Posterior vena cava (tissue), 2 donors: ENCODE measurements at places on chromosomes 3 and 15. TPM values are rescaled to one million over a fixed set of nuclear protein-coding genes. Genes with fewer than 3 reads are reported as not detected.

DNA sequence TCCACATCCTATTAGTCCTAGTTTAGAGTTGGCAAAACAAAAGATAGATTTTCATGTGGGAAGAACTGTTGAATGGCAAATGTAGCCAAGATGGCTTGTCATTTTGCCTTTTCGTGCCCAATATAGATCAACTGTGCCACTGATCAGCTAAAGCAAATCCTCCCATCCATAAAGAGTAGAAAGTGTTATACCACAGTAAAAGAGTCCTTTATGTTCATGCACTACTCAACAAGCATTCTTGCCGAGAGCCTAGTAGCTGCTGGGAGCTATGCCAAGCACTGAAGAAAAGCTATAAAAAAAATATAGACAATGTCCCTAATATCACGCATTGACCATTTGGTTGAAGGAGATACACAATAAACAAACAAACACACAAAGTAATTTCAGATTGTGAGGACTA is 225.2 kb downstream of the KCNMB2 start:
- no peak for DNase-seq

Gene MAP1A
- total RNA-seq = 67.7 TPM

GRCh38 chr3:152026033-152026556 is 152.7 kb downstream of the SUCNR1 start:
- DNase-seq = no peak

- DNase-seq = no peak
These were observed 7.8 kb upstream of the AEN start for GRCh38 chr15:88613074-88613944.

DNA sequence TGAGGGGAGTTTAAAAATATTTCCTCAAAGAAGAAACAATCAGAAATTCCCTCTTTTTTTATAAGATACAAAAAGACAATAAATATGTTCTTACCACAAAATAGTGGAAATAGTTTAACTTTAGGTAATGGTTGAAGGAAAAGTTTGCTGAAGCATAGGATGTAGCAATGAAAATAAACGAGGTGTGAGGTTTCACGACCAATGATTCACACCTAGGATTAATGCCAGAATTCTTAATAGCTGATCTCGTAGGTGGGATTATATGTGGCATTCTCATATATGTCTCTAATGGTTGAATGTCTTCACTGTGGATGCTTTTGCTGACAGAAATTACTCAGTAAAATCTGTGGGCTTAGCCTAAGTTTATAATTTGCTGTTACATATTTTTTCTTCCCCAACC is 467.7 kb downstream of the FGF12 start:
- no peak for DNase-seq

Gene LINGO1
- total RNA-seq = 1.9 TPM

Gene CCDC12
- total RNA-seq = 26.0 TPM

GRCh38 chr3:184586851-184587250 is 25.3 kb downstream of the EPHB3 start:
- no peak for DNase-seq

DNA sequence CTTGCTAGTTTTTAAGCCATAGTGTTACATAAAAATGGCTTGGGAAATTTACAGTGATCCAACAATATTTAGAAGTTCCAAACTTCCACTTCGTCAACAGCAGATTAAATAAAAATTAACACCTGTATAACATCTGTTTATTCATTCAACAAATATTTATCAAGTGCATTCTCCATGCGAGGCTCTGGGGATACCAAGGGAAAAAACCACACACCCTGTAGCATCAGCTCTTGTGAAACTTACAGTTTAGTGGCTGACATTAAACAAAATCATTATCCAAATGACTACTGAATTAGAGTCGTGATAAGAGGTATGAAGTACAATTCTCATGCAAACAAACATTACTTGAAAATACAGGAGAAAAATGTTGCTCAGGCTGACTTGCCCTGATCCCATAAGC is 122.9 kb downstream of the DLG1 start:
- no peak for DNase-seq

DNA sequence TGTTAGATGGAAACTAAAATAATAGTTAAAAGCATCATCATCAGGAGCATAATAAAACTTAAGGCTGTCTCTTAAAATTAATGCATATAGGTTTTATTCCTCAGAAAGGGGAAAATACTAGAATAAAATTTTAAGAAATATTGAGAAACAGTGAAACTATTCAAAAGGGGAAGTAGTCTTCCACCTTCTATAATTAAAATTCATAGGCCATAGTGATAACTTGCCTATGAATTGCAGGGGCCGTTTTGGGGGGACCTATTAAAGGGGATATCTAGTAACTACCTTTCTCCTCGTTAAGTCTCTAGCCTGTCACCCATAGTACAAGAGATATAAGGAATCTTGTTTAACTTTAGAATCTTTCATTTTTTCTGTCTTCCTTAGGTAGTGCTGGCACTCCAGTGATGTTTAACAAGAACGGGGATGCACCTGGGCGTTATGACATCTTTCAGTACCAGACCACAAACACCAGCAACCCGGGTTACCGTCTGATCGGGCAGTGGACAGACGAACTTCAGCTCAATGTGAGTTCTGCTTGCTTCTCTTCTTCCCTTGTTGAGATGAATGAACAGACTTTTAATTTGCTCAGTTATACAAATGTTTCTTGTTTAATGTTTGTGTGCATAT is 600.4 kb downstream of the GRM7 start:
- no peak for DNase-seq

DNA sequence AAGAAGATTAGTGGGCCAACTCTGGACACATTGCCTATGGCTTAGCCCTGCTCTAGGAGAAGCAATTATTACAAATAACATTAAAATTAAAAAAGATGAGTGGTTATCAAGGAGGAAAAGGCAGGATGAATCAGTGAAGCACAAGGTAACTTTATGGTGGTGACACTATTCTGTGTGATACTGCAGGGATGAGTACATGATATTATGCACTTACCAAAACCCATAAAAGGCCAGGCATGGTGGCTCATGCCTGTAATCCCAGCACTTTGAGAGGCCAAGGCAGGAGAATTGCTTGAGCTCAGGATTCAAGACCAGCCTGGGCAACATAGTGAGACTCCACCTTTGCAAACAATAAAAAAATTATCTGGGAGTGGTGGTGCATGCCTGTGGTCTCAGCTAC is 344.3 kb upstream of the CDIN1 start:
- DNase-seq = no peak

- no peak for DNase-seq
These were observed 14.5 kb upstream of the TM4SF1 start for GRCh38 chr3:149391960-149392359.

Gene PARP6
- 37.6 TPM for total RNA-seq

- DNase-seq = no peak
These were observed 9.6 kb upstream of the BTLA start for GRCh38 chr3:112508860-112509259.

DNA sequence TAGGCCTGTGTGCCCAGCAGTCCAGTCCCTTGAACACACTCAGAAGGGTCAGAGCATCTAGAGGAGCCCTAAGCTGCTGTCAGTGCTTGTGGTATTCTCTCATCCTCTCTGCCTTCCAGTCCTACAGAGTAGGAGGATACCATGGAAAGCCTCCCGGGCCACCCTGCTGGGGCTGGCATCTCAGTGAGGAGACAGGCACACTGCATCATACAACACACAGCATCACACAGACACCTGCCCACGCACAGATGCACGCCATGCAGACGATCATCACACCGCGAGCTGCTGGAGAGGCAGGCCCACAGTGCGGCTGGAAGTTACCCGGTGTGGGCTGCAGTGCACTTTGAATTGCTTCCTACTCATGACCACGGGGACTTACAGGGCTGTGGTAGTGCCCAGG is 15.2 kb downstream of the GABRA5 start:
- DNase-seq = no peak

DNA sequence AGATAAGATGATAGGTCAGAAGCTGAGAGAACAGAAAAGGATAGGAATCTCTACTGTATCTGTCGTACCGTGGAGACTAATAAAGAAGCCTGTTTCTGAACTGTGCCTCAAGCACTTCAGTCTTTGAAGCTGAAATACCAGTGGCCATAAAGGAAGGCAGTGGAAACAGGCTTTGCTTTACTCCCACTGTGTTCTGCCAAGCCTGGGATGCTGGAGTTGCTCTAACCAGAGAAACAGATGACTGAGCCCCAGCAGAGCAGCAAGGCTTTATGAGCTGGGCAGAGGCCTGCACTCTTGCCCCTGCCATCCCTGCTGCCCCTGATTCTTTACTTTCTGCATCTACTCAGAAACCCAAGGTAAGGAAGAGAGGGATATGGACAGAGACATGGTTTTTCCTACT is 89.4 kb downstream of the PDE8A start:
- DNase-seq = no peak

Gene SCAMP5
- 2.4 TPM for total RNA-seq

Gene EPB42
- total RNA-seq = 0.43 TPM

- no peak for DNase-seq
These were observed 68.5 kb downstream of the FMN1 start for GRCh38 chr15:33125894-33126537.

Gene RARB
- total RNA-seq = 8.9 TPM

DNA sequence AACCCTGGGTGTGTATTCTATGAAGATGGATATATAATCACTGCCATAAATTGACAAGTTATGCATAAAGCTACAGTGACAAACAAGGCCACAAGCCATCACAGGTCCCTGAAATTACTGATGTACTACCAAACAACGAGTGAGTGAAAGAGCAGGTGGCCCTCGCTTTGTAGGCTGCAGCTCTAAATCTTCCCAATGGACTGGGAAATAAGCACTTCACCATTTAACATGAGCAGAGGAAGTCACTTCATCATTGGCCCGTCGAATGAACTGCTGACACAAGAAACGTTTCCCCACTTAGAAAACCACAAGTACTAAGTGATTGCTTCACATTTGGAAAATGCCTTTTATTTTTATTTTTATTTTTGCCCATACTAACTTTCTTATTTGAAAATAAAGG is 218.0 kb downstream of the ZNF385D start:
- DNase-seq = no peak

GRCh38 chr15:74320352-74321247 is 46.8 kb downstream of the CYP11A1 start:
- no peak for DNase-seq

DNA sequence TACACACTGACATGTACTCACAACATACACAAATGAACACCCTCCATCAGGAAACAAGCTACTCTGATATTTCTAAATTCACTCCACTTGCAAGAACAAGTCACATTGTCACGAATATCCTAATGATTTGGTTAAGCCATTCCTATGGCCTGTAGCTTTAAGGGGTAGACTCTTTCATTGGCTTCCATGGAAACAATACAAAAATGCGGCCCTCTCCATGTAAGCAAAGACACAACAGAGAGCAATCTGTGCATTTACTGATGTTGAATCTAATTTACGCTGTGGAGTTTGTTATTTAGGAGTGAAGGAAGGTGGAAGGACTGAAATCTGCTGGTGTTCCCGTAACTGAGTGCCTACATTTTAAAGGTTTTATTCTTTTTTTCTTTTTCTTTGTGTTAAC is 114.5 kb downstream of the FMN1 start:
- no peak for DNase-seq

- no peak for DNase-seq
These were observed 37.1 kb upstream of the CCK start for GRCh38 chr3:42302924-42303634.

Gene AQP9
- total RNA-seq = 6.6 TPM

Gene NR2C2
- 37.8 TPM for total RNA-seq

Gene EPHB3
- total RNA-seq = 10.8 TPM

DNA sequence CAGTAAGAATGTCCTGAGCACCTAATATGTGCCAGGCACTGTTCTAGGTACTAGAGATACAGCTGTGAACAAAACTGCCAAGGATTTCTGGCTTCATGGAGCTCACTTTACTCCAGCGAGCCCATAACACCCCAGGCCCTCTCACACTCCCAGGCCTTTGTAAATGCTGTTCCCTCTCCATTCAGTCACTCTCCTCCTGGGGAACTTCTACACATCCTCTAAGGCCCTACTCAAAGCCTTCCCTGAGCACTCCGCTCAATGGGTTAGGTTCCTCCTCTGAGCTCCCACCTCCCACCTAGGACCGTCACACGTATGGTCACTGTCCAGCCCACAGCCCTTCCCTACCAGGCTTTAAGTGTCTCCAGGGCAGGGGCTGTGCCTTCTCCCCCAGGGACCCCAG is 27.2 kb downstream of the SEMA7A start:
- DNase-seq = no peak

DNA sequence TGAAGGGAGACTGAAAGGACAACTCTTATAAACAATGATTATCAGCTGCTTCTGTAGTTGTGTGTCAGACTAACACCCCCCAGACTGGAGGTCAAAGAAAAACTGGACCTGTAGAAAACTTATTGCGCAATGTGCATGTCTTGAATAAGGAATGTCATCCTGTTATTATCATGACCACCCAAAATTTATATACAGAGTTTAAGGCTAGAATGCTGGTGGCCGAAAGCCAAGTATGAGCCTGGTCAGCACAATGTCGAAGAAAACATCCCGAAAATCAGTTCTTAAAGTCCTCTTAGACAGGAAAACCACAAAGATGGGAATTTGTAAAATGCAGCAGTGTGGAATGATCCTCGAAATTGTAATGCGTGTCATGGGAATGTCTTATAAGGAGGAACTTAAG is 29.3 kb downstream of the RFTN1 start:
- no peak for DNase-seq

GRCh38 chr15:100705065-100705464 is 102.7 kb downstream of the ASB7 start:
- DNase-seq = no peak

DNA sequence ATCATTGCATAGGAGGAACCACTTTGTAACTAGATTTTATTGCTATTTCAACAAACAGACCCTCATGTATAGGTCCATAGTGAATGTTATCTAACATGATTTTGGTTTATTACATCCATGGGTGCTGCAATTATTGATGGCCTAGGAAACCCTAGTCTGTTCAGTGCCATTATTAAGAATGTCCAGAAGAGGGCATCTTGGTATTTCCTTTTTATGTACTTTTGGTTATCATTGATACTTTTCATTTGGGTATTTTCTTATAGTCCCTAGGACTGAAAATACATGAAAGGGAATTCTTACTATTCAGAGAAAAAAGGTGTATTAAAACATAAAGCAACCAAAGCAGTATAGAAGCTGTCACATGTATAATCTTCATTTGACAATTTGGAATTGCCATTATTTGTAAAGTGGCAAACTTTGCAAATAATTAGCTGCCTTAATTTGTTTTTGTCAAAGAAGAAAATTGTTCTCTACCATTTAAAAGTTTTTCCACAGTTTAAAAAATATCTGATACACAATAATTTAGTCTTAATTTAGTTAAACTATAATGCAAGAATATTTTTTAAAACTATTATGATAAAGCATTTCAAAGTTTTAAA is 48.7 kb downstream of the CNOT10 start:
- DNase-seq = no peak
